Fibroblast of skin of right quadriceps (primary cell): ENCODE measurements at places on chromosomes 7 and 10.

DNA sequence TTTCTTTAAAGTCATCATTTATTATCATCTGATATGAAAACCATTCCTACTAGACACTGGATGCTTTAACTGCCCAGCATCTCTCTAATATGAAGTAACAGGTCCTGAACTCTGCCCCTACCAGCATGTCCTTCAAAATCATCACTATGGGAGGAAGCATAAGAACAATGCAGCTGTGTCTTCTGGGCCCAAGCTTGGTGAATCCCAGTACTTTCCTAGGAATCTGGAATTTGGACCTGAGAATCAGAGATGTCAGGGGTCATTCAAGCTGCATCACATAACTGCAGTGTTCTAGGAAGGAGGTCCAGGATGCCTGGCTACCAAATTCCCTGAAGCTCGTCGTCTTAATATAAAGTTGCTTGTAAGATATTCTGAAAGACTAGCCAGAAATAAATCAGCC is 182.7 kb downstream of the AHR start:
- no peak for DNase-seq

- no peak for DNase-seq
These were observed 12.4 kb downstream of the CAMK2B start for GRCh38 chr7:44313016-44313415.

DNA sequence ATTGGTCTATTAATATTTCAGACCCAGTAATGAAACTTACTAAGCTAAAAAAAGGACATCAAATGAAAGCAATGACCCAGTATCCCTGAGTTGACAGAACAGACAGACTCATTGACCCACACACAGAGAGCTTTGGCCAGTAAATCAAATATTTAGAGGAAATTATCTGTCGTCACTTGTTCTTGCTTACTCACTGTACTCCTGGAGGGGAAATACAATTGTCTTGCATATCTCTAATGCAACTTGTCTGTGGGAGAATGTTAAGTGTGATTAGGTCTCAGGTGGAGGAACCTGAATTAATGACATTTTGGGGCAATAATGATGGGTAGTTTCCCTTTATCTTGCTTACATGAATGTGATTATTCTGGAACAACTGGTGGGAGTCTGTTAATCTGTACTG is 80.4 kb downstream of the CUBN start:
- DNase-seq: peak; percentile 46

- no peak for DNase-seq
These were observed 20.5 kb upstream of the CFAP70 start for GRCh38 chr10:73379064-73379748.

- no peak for DNase-seq
These were observed 261.5 kb upstream of the KLF14 start for GRCh38 chr7:130995252-130996081.

DNA sequence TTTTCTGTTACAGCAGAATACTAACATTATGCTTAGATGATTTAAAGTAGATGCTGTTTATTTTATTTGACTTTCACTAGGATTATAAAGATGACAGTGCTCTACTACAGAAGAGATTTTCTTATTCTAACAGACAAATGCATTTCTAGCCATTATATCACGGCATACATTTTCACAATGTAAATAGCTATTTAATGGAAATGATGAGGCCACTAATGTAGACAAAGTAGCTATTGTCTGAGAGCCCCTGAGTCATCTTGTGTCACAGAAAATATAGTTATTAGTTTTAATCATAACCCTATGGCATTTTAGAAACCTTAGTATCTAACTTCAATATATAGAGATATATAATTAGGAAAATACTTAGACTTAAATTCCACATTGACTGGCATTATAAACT is 158.0 kb upstream of the AHR start:
- DNase-seq: no peak

DNA sequence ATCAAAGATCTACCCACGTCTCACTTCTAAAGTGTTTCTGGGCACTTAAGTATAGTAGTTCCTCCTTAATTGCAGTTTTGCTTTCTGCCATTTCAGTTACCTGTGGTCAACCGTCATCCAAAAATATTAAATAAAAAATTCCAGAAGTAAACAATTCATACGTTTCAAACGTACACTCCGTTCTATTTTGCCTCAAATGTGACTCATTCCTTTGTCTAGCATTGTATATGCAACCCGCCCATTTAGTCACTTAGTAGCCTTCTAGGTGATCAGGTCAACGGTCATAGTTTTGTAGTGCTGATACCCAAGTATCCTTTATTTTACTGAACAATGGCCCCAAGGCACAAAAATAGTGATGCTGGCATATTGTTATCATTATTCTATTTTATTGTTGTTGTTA is 33.8 kb downstream of the HGF start:
- DNase-seq: no peak

DNA sequence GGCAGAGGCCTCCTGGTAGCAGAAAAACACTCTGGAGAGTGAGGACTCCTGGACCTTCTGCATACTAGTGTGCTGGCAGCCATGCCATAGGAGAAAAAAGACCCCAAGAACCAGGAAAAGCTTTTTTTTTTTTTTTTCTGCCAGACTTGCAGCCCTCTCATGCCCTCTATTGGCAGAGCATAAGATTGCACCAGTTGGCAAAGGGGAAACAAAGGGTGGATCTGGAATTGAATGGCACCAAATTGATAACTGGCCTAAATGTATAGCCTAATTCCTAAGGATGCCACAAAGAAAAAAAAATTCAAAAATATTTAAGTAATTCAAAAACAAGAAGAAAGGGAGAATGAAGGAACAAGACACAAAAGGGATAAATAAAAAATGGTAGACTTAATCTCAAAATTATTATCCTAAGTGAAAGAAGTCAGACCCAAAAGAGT is 112.5 kb upstream of the GHITM start:
- DNase-seq: no peak
